ENCODE measurements at places on chromosomes 4 and X.

GRCh38 chr4:116110713-116111112 is 974.7 kb downstream of the TRAM1L1 start:
- no peak for DNase-seq

DNA sequence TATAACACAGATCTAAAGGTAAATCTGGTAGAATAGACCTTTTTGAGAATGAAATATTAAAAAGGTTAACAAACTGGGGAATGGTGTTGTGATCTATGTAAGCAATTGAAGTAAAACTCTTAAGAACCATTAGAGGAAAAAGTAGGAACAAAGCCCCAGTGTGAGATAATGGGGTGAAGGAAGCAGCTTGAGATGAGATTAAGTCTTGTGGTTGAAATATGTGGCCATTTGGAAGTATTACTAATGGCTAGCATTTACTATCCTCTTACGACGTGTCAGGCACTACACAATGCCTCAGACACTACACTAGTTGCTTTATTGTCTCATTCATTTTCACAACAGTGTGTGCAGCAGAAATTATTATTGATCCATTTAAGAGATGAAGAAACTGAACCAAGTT is 25.9 kb upstream of the NDNF start:
- DNase-seq, result no peak

DNA sequence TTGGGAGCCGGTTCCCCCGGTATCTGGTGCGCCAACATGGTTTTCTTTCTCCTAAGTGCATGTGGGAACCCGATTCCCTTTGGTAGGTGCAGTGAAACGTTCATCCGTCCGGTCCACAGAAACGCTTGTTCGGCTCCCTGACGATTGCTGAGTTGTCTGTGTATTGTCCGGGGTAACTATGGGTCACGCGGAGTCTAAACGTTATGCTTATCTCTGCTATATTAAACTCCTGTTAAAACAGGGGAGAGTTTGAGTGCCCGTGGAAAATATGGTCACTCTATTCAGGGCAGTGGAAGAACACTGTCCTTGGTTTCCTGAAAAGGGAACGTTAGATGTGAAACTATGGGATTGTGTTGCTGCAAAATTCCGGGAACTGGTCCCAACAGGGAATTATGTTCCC is 32.4 kb upstream of the MGST2 start:
- no peak for DNase-seq

GRCh38 chr4:10963958-10964703 is 279.6 kb upstream of the CLNK start:
- DNase-seq, result no peak

- DNase-seq, result no peak
These were observed 31.7 kb downstream of the CCNG2 start for GRCh38 chr4:77188498-77189220.

DNA sequence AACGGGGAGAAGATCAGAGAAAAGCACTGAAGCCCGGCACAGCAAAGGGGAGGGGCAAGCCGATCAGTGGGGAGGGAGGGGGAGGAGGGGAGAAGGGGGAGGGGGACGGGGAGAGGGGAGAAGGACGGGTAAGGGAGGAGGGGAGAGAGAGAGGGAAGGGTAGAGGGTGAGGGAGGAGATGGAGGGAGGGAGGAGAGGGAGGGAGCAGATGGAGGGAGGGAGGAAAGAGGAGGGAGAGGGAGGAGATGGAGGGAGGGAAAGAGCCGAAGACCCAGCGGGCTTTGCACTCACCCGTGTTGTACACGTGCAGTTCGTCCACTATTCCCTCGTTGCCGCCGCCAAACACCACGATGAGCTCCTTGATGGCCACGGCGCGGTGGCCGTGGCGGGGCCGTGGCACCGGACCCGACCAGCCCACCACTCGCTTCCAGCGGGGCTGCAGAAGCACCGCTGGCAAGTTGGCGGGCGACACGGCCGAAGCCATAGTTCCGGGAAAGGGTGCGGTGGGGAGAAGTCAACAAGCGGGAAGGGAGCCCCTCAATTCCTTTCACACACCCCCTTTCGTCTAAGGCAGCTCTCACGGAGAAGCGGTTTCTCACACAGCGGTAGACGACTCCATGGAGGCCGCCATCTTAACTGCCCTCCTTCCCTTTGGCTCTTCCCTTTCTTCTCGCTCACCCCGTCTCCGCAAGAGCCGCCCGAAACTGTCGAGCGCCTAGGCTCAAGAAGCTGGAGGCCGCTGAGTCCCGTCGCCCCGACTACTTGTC is 1.1 kb downstream of the HCFC1 start:
- no peak for DNase-seq

GRCh38 chrX:100409610-100410590 is at the start of gene PCDH19:
Gene PCDH19, minus strand, starts transcription at chrX:100410273. Its CDS starts 1,676 bp downstream, at chrX:100408597.
- peak; percentile 5 for DNase-seq

- DNase-seq, result no peak
These were observed 64.9 kb downstream of the DOCK11 start for GRCh38 chrX:118560489-118560888.

DNA sequence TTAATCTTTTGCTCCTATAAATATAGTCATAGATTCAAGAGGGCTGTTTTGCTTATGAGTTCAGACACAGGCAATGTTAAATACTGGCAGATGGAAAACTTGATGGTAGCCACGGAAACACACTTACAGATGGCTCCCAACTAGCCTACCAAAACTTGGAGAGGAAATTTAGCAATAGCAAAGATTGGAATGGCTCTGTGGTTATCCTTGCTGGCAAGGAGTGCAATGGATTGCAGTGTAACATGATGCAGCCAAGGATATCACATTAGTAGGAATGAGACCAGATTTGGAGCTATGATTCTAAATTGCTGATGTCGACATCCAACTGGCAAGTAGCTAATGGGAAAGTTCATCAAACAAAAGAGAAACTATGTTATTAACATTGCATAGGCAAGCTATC is 791.0 kb upstream of the DIAPH2 start:
- DNase-seq, result no peak

DNA sequence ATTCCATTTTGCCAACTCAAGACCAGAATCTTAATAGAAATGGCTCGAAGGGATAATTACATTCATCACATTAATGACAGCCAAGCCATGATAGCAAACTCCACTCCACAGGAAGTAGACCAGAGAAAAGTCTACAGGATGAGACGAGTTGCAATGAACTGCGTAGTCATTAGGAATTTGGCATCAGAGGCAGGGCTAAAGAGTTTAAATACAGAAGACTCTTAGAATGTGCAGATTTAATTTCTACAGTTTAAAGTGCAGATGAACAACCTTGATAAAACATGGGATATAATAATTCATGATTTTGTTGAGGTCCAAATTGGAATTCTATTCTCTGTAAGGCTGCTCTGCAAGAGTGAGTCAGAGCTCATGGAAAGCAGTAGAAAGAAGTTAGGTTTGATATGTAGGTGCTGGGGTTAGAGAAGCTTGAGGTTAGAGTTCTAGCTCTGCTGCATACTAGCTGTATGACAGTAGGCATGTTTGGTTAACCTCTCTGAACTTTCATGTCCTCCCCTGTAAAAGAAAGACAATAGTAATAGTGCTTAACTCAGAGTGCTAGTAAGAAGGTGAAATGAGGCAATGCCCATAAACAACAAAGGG is 32.2 kb downstream of the LNX1 start:
- no peak for DNase-seq

- no peak for DNase-seq
These were observed 15.0 kb downstream of the EREG start for GRCh38 chr4:74379912-74380311.

GRCh38 chr4:93894995-93895394 is 66.4 kb downstream of the ATOH1 start:
- no peak for DNase-seq

DNA sequence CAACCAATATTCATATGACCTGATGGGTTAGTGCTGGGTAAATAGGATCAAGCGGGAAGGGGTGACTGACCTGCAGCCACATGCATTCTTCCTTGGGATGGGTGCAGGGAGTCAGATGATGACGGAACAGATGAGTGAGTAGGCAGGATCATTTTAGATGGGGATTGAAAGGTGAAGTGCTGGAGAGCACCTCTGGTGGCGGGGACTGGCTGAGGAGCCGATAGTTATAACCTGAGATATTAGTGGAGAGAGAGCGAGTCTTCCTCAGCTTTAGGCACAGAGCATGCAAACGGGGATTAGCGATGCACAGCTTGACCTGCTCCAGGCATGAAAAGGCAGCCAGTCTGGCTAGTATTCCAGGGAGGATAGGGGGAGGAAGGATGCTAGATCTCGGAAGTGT is 99.1 kb downstream of the AFF1 start:
- no peak for DNase-seq

DNA sequence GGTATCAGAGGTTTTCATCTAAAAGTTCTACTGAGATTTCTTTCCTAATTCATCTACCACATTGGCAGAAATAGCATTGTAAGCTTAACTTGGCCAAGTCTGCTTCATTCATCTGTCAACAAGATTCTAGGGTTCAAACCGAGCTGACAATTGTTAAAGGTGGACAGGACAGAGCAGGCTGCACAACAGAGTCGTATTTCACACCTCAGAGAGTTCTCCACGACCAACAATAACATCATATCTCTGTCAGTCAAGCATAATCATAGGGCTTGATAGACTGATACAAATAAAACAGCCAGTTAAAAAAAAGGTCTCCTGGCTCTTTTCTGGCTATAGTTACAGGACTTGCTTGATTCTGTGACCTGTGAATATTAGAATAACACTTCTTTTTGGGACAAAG is 259.2 kb downstream of the COL25A1 start:
- DNase-seq, result no peak

GRCh38 chr4:10013722-10014121 is 7.6 kb downstream of the SLC2A9 start:
- no peak for DNase-seq

GRCh38 chr4:149801416-149801815 is 14.2 kb downstream of the IQCM start:
- DNase-seq, result no peak

DNA sequence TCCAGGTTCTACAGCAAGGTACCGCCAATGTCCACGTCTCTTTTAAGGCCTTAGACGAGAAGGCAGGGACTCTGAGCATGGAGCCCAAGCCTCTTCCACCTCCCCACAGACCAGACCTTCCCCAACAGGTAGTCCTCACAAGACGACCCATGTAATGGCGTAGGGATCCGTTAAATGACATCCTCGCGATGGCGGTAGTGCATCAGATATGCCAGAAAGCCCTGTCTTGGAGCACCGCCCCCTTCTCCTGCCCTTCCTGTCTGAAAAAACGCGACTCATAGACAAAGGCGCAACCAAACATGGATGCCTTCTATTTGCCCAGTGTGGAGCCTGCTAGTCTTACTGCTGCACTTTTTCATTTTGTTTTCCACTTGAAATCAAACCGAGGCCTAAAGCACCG is 185.4 kb downstream of the OR13H1 start:
- DNase-seq, result no peak

GRCh38 chrX:39618178-39618577 is 479.6 kb downstream of the BCOR start:
- DNase-seq, result no peak

Data from stimulated activated CD8-positive, alpha-beta memory T cell treated with anti-CD3 and anti-CD28 coated beads, Interleukin-7, amount 100 ng/mL, for 4 hours (primary cell).